Stimulated activated CD4-positive, alpha-beta T cell treated with anti-CD3 and anti-CD28 coated beads, TNF-alpha, amount 100 ng/mL, for 4 hours (primary cell): ENCODE measurements at places on chromosomes 11 and 22.

- no peak for DNase-seq
Observed at GRCh38 chr22:46278656-46279645, 11.1 kb downstream of the TTC38 start.

GRCh38 chr11:110092515-110093406 lies at the start of gene ZC3H12C:
TSS of gene ZC3H12C (plus strand) at chr11:110093392. CDS start at chr11:110093412, 20 bp downstream.
- DNase-seq = no peak

DNA sequence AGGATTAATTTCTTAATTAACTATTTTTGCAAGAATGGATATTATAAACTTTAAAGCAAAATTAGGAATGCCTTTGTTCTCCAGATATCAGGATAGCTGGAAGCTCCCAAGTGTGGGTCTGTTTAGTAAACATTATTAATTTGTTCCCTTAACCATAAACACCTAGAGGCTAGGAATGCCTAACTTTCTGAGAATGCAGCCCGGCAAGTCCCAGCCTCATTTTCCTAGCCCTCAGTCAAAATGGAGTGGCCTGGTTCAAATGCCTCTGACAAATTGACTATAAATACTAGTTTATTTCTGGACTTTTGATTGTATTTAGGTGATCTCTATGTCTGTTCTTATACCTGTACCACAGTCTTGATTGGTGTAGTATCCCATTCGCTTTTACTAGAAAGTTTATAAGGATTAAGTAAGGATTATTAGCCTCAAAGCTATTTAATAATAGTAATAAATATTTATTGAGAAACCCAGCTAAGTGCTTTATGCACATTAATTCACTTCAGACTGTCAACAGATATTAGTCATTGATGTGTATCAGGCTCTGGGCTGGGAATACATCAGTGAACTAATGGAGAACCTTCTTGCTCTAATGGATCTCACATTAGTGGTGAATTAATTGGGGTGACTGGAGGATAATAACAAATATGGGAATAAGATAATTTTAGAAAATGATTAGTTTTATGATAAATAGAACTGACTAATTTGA lies 25.8 kb downstream of the PPME1 start:
- no peak for DNase-seq

DNA sequence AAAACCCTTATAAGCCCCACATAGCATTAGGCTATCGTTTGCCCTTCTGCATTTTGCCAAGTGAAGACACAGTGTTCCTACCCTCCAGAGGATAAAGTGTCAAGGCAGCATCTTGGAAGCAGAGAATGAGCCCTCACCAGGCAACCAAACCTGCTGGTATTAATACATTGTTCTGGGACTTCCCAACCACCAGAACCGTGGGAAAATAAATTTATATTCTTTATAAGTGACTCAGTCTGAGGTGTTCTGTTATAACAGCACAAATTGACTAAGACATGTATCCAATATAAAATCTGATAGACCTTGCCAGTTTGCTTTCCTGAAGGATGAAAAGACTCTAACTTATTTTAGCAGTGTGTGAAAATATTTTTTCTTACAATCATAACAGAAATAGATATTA lies 792.5 kb upstream of the LRRC4C start:
- no peak for DNase-seq

DNA sequence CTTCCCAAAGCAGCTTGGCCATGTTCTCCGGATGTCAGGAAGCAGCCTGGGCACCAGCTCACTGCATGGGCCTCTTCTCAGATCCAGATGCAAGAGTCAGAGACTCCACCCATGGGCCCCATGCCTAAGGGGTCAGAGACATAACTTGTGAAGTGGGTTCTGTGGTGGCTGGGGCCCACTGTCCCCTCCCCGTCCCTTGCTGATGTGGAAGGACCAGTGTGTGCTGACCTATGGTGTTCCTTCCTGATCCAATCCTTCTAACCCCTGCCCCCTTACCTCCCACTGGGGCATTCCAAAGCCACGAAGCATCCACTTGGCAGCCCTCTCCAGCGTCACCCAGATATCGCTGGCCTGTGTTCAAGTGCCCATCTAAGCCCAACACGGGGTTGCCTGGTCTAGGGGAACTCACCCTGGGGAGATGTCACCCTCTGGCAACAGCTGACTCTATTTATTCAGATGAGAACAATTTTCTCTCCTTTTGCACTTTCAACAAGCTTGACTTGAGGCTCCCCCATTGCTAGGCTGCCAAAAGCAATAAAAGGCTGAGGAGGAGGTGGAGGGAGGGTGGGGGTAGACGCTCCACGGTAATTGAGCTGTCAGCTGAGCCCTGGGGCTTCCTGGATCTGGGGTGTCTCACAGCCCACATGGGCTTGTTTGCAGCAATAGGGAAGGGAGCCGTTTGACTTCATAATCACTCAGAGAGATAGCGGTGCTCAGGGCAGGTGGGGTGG lies 158.5 kb downstream of the ADAMTS15 start:
- DNase-seq = no peak

- DNase-seq = no peak
Observed at GRCh38 chr22:38477585-38477984, 9.7 kb downstream of the KDELR3 start.

DNA sequence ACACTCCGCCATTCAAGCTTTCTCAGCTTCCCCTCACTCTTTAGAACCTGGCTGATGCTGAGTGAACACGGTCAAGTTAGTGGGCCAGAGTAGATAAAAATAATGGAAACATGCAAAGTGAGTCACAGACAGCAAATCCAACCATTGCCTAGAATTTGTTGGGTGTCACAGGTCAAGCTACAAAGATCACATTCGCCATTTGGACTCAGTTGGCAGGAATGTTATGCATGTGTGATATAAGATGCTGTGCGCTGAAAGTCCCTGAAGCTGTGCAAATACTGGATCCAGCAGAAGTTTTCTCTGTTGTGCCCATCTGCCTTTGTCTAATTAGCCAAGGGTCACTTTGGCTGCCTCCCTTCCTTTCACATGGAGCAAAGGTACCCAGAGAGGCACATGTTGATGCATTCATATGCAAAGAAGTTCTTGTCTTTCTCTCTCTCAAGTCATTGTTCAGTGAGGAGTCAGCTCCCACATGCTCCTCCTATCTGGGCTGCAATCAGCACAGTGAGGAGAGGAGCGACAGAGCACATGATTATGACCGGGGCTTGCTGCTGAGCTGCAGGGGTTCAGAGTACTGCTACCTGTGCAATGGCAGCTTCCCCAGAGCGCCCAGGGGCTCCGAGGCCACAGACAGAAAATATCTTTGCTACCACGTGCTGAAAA lies 39.7 kb downstream of the FLI1 start:
- no peak for DNase-seq
